Fibroblast of skin of scalp (primary cell): ENCODE measurements at places on chromosomes 6 and 20.
A peak's percentile ranks its signal among the peaks of the same experiment; 100 is the strongest.

DNA sequence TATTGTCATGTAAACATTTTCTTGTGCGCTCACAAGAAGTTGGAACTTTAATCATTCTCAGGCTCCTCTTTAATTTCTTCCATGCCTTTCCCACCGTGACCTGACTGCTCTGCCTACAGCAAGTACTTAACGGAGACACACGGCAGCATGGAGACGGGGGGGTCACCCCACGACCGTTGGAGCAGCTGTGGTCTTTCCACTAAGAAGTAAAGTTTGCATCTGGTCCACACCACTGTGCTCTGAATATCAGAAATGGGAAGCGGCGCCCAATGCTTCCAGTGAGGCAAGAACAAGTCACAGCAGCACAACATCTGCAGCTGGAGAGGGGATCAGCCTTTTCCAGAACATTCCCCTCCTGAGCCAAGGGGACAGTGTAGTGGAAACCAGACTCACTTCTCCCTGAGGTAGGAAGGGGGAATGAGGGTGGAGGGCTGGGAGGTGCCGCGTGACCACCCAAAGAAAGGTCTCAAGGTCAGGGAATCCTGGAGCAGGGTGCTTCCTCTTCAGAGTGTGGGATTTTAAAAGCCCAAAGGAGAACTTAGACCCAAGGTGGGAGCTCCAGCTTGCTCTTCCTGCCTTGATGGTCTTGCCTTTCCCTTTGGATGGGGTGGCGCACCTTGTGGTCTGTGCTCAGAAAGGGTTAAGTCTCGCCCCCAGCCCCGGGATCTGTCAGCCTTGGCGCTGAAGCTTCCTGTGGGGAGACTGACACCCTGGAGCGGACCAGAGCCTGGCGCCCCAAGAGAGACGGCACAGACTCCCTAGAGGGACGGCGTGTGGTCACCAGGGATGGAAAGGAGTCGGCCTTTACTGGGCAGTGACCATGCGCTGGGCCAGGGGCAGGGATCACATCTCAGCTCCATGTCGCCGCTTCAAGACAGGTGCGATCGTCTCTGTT lies 25.6 kb upstream of the SMOC2 start:
- DNase-seq: no peak

DNA sequence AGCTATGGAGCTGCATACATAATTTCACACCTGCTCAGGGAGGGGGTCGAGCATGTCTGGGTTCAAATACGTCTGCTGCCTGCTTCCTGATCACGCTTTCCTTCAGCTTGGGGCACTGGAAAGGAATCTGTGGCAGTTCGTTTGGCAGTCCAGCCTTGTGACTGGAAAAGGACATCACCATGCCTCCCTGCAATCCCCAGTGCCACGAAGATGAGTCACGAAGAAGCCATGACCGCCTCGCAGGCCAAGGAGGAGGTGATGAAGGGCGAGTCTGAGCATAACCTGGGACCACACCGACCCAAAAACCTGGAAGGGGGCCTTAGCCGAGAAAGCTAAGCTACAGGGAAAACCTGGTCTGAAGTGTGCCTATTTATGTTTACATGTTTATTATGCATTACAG lies 13.1 kb downstream of the JAG1 start:
- no peak for DNase-seq

DNA sequence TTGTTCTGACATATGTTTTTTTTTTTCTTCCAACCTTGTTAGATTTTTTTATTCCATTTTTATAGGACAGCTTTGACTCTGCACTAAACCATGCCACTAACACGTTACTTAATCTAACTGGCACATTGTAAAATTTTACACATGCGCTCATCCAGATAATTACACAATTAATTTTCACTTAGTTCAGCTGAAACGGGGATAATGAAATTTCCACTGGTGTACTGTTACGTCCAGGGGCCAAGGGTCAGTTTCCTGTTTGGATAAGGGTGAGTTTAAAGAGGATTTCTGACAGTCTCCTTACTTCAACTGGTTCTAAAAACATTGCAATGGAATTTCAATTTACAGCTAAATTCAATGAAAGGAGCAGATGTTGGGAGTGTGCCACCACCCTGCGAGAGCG lies 221.8 kb upstream of the CEP162 start:
- DNase-seq: no peak

DNA sequence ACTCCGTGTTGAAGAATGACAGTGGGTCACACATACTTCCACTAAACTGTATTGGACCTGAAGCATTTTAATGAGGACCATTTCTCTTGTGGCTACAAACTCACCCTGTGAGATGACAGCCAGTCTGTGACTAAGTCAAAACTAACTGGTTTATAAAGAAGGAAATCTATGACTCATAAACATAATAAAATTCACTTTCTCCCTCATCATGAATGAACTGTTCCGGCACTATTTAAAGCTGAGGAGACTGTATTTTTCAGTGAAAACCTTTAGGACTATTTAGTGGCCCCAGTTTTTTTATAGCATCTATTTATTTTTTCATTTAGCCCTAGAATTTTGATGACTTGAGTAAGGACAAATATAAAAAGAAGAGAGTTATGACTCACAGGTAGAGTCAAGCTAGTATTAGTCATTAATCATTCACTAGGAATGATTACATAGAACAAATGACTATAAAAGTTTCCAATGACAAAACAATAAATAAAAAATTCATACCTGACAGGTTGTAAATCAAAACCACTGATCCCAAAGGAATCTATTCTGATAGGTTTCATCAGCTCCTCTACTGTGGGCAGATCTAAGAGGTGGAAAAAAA lies 34.2 kb downstream of the CEP162 start:
- DNase-seq: peak; percentile 81

DNA sequence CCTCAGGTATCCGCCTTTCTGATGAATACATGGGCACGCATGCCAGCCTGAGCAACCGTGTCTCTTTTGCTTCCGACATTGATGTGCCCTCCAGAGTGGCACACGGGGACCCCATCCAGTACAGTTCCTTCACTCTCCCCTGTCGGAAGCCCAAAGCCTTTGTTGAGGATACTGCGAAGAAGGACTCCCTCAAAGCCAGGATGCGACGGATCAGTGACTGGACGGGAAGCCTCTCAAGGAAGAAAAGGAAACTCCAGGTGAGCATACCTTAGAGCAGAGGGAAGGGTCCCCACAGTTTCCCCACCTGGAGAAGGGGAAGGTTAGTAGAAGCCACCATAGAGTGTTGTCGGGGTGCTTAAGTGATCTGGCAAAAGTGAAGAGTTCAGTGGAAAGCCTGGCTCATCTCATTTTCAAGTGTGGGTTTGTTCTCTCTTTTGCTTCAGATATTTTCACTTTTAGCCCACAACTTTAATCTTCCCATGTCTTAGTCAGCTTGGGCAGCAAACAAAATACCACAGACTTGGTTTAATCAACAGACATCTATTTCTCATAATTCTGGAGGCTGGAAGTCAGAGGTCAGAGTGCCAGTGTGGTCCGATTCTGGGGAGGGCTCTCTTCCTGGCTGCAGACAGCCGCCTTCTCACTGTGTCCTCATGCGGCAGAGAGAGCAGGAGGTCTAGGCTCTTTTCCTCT lies 133.5 kb upstream of the CLDN20 start:
- DNase-seq: no peak

DNA sequence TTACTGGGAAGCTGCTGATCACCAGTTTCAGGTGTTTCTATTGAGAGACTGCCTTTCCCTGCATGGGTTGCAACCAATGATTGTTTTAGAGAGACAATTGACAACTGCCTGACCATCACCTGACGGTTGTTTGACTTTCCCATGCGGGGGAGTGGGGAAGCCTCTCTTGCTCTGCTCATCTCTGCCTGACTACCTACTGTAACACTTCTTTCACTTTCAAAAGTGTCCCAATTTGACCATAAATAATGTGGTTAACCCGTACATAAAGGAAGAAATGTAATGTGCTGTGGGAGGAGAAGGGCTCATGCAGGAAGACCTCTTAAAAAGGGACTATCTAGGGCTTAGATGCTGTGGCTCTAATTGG lies 122.1 kb upstream of the PHACTR1 start:
- no peak for DNase-seq

- no peak for DNase-seq
Observed at GRCh38 chr6:34445313-34445860, 19.5 kb upstream of the RPS10 start.

DNA sequence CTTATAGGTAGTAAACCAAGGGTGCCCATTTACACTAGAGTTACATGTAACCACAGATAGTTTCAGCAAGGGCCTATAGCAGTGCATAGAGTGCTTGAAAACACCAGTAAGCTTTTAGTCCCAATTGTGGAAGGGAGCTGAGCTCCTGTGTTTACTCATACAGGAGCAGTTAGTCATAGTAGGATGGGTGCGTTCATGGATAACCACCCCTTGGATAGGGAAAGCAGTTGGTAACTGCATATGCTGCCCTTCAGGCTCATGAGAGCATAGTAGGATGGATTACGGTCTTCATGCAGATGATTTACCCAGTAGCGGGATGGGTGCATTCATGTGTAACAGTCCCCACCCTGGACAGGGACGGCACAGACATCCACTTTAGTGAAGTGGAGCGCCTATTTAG lies 45.1 kb downstream of the OR2B6 start:
- DNase-seq: no peak

GRCh38 chr6:25302677-25303128 lies 23.5 kb downstream of the CARMIL1 start:
- DNase-seq: peak; percentile 84

DNA sequence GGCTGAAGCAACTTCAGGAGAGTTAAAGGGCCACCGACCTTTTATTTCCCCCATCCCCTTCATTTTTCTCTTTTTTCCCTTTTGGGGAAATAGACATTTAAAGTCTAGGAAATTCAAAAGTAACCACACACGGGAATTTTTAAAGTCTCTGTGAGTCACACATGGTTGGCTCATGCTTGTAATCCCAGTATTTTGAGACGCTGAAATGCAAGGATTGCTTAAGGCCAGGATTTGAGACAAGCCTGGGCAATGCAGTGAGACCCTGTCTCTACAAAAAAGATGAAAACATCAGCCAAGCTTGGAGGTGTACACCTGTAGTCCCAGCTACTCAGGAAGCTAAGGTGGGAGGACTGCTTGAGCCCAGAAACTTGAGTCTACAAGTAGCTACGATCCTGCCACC lies 34.2 kb downstream of the KATNA1 start:
- peak; percentile 17 for DNase-seq

DNA sequence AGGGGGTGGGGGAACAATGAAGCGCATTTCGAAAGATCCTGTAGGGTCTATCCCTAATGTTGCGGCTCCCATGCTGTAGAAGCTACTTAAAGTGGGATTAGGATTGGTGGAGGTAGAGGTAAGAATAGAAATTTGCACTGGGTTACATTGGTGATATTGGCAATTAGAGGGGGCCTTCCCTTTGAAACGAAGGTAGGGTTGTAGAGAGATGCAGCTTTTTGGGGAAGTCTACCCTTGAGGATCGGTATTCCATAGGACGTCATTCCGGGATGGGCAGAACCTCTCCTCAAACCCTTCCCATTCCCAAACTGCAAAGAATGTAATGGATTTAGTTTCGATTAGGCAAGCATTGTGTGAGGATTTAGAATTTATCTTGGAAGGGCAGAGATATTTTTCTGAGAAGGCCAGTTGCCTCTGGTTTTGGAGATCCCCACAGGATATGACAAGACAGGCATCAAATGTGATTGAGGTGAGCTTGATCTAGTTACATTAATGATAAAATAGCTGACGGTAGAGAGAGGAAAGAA lies 5.4 kb upstream of the ZNFX1 start:
- no peak for DNase-seq

DNA sequence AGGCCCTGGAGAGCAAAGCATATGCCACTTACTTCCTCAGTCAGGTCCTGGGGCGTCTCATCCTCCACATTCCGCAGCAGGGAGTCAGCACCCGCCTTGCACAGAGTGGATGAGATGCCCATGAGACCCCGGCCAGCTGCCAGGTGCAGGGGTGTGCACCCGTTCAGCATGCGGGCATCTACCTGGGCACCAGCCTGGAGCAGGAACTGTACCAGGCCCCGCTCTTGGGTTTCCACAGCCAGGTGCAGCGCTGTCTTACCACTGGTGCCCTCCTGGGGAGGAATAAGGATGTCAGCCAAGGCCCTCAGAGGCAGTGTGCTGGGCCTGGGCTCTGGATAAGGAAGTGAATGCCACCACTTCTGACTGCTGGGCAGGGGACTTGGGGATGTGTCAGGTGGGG lies 2.7 kb upstream of the SLC35B2 start:
- no peak for DNase-seq

DNA sequence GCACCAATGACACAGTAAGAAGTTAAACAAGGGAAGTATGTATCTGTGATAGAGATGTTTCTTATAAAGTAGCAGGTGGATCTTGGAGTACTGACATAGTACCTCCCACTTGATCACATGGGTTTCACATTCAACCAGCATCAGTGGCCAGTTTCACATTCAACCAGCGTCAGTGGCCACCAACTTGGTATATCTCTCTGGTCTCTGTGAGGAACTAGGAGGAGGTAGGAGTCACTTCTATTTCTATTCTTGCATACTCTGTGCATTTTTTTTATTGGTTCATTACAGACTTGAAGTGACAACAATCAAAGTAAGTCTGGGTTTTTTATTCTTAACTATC lies 200.3 kb upstream of the SIM1 start:
- DNase-seq: no peak

- no peak for DNase-seq
Observed at GRCh38 chr6:164897523-164898235, 411.7 kb downstream of the C6orf118 start.

DNA sequence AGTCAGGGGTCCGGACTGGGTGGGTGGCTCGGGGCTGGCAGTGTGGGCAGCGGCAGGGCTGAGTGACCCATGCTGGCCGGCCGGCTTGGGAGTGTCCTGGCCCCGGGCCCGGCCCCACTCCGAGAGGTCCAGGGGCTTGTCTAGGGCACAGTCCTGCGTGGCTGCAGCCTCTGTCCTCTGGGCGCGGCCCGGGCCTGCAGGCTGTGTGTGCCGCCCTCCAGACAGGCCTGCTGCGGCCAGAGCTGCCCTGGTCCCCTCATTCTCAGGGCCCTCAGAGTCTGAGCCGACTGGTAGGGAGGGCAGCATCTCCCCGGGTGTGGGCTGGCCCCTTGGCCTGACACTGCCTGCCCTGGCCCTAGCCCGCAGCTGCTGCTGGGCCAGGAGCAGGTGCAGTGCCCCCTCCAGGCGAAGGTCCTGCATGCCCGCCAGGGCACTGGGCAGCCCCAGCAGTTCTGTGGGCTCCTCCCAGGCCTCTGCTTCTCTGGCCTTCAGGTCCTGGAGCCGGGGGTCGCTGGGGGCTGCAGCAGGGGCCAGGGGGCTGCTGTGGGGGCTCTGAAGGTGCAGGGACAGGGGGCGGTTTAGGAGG lies 6.9 kb upstream of the CABLES2 start:
- no peak for DNase-seq

DNA sequence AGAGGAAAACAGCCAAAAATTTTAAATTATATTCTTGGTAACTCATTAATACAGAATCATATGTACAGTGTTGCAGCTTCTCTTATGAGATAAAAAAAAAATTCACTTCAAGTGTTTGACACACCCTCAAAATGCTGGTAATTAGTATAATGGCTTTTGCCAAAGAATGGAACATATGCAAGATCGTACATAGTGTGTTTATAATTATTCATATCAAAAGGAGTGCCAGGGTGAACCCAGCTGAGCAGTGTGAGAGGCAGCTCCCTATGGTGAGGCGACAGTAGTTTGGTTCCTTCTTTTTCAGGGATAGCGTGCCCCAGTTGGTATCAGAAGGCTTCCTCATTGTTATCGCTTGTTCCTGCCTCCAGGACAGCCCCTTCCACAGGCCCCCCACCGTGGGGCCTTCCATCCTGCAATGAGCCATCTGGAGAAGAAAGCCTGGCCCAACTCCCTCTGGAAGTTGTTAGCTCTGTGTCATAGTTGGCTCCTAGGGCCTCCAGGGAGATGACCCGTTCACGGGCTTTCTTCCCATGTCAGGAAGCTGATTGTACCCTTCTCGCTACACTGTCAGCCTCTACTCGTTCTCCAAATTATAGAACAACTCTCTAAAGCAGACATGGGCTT lies 150.7 kb downstream of the FRK start:
- DNase-seq: peak; percentile 15

- DNase-seq: peak; percentile 38
Observed at GRCh38 chr6:22008248-22008836, 288.5 kb downstream of the PRL start.
